Brain (organoid and tissue), 16 donors: ENCODE measurements at places on chromosomes 5 and 9. TPM values are rescaled to one million over a fixed set of nuclear protein-coding genes. Genes with fewer than 3 reads are reported as not detected.

The ABHD17B gene
- polyA plus RNA-seq, result 31.5 TPM

The SHC3 gene
- polyA plus RNA-seq, result 6.6 TPM

The AQP3 gene
- polyA plus RNA-seq, result 0.90 TPM

The FOXD4L6 gene
- 0.51 TPM for polyA plus RNA-seq

The PCDHA8 gene
- 0.22 TPM for polyA plus RNA-seq
